ENCODE measurements at places on chromosomes 12 and 14.

- no peak for DNase-seq
These were observed 198.9 kb downstream of the RBM19 start for GRCh38 chr12:113766879-113767878.

DNA sequence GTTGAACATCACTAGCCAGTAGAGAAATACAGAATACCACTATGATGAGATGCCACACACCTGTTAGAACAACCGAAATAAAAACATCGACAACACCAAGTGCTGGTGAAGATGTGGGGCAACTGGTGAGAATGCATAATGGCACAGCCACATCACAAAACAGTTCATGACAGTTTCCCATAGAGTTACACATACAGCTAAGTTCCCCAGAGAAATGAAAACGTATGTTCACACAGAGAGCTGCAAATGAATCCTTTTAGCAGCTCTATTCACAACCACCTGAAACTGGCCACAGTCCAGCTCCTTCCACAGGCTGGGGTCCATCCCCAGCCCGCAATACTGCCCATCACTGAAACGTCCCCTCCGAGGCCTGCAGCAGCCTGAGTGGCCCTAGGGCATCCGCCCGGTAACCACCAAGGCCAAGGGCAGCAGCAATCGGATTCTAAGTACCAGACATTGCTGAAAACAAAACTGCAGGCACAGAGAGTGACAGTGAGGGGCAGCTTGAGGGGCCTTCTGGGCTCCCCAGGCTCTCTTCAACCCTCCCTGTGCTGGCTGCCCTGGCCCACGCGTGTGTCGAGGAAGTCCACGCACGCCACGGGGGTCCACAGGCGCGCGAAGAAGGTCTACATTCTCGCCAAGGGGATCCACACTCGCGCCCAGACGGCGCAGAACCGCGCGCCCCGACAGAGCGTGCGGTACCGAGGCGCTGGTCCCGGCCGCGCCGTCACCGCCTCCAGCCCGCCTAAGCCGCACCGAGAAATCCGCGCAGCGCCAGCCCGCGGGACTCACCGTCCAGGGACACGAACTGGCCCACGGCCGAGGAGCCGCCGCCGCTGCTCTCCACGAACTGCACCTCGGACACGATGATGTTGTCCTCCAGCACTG lies 903 bp downstream of the BRF1 start:
- DNase-seq: peak; percentile 61

DNA sequence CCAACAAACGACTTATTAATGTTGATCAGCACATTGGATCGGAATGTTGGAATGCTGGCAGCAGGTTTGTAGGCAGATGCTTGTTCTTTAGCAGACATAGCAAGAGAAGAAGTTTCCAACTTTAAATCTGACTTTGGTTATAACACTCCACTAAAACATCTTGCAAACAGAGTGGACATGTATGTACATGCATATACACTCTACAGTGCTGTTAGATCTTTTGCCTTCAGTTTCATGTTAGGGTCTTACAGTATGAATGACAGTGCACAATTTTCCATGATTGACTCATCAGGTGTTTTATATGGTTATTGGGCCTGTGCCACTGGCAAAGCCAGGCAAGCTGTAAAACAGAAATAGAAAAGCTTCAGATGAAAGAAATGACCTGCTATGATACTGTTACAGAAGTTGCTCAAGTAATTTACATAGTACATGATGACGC lies 14.3 kb upstream of the DHRS7 start:
- no peak for DNase-seq

GRCh38 chr12:69833696-69834095 lies 8.7 kb downstream of the MYRFL start:
- DNase-seq: no peak

- DNase-seq: no peak
These were observed 12.1 kb downstream of the GPATCH2L start for GRCh38 chr14:76163668-76164363.

- no peak for DNase-seq
These were observed 41.1 kb downstream of the GNG2 start for GRCh38 chr14:51901475-51902024.

DNA sequence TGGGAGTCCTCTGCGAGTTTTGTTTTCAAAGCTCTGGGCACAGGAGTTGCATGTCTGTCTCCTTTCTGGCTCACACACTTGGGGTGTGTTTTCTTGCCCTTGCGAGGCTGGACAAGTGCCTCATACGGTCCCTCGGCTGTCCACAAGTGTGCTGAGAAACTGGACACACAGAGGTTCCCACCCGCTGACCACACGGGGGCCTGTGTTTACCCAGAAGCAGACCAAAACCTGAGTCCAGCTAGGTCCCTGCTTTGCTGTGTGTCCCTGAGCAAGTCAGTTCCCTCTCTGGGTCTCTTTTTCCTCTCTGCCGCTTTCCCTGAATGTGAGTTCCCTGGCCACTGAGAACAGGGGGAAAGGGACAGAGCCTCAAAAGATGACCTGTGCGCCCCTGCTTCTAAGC lies 678 bp upstream of the OAS2 start:
- DNase-seq: no peak

- no peak for DNase-seq
These were observed 9.0 kb downstream of the BCL11B start for GRCh38 chr14:99262977-99263448.

DNA sequence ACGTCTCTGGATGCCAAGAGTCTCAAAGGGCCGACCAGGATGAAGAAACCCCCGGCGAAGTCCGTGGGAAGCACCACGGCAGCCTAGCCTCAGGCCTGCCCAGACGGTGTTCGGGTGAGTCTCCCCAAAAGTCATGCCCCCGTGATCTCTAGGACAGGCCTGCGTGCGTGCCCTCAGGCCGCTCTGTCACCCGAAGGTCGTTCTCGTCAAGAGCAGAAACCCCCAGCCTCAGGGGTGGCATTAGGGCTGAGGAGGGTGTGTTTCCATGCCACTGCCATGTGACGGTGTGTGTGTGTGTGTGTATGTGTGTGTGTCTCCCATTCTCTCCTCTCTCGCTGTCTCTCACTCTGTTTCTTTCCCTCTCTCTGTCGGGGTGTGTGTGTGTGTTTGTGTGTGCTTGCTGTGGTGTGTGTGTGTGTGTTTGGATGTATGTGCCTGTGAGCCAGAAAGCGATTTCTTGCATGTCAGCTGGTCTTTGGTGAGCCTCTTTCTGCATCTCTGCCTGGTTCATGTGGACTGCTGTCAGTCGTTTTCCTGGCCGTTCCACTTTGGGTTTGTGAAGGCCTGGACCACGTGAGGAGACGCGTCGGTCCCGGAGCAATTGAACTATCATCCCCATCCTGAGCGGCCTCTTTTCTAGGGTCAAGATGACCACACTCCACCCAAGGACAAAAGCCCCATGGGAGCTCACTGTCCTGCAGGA lies 772.5 kb upstream of the ALG10B start:
- no peak for DNase-seq

- no peak for DNase-seq
These were observed 765.2 kb downstream of the NOVA1 start for GRCh38 chr14:25832585-25832984.

Data from body of pancreas (tissue), 4 donors.